ENCODE measurements at places on chromosomes 7 and 10.

DNA sequence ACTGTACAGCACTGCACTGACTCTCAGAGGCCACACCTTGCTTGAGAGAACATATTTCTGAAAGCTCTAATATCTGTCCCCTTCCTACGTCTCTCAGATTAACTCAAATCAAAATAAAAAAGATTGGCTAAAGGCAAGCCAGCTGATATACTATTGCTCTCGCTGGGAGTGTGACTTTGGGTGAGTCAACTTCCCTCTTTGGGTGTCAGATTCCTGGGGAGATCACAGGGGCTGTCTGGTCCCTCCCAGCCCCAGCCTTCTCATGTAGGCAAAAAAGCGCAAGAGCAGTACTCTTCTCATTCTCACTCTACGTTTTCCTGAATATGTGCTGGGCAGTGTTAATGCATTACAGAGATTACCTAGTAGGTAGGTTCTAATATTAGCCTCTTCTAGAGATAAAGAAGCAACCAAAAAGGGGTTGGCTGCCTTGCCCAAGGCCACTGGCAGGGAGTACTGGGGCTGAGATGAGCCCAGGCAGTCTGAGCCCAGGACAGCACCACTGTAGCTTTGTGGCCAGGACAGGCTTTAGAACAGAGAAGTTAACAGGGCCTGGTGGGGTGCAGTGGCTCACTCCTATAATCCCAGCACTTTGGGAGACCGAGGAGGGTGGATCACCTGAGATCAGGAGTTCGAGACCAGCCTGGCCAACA, 9.1 kb upstream of the DENND2A start:
- no peak for DNase-seq

- no peak for DNase-seq
Measured at GRCh38 chr7:9231630-9232121, 798.3 kb downstream of the NXPH1 start.

- DNase-seq: no peak
Measured at GRCh38 chr10:71823356-71823755, 27.7 kb downstream of the PSAP start.

- DNase-seq: no peak
Measured at GRCh38 chr10:119768455-119769094, 42.7 kb downstream of the INPP5F start.

DNA sequence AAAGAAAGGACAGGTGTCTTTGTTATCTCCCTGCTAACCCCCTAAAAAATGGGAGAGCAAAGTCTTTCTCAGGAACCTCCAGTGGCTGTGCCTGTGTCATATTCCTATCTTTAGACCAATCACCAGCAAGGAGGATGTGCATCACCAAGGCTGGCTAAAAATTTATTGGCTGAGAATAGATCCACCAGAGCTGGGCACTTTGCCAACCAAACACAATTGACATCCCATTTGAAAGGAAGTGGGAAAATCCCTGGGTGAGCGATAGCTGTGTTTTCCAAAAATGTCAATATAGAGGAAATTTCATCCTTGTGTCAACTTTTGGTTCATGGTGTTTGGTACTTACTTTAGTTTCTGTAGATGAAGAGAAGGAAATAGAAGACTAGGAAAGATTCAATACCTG, 13.1 kb upstream of the GPR141 start:
- DNase-seq: no peak

DNA sequence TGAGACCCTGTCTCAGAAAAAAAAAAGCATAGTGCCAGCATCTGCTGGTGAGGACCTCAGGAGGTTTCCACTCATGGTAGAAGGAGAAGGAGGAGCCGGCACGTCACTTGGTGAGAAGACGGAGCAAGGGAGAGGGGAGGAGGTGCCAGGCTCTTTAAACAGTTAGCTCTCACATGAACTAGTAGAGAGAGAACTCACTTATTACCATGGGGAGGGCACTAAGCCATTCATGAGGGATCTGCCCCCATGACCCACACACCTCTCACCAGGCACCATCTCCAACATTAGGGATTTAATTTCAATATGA, 62.9 kb upstream of the VKORC1L1 start:
- DNase-seq: no peak

DNA sequence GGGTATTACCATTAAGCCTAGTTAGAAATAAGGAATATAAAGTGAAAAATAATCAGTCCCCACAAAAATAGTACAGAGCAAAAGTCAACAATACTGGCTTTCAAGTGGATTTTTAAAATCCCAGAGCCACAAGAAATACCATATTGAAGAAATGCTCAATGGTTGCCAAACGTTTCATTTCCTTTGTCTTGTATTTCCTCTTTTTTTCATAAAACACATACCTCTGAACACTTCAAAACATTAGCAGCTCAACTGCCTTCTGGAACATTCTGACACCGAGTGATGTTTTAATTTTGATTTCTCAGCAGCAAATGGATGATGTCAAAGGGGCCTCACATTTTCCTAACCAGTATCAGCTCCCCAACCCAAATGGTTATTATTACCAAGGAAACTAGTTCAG, 10.5 kb downstream of the NOD1 start:
- no peak for DNase-seq
